ENCODE measurements at places on chromosomes 5 and 9. TPM values are rescaled to one million over a fixed set of nuclear protein-coding genes. Genes with fewer than 3 reads are reported as not detected.

Gene SHISAL2B
- not detected for total RNA-seq

Gene LRRC19
- not detected for total RNA-seq

Gene FSTL4
- total RNA-seq: 0.07 TPM

Gene SAXO1
- under 0.01 TPM for total RNA-seq

Gene RUSC2
- total RNA-seq: 31.5 TPM

Gene HEMGN
- total RNA-seq: not detected

Gene ZNF658
- 4.0 TPM for total RNA-seq

Gene EPB41L4A
- total RNA-seq: 7.3 TPM

Gene PCDHB10
- 0.79 TPM for total RNA-seq

Gene NCS1
- total RNA-seq: 91.2 TPM

Gene TLX3
- not detected for total RNA-seq

Gene IL5
- total RNA-seq: not detected

Gene HCN1
- total RNA-seq: 0.03 TPM

Gene LCP2
- not detected for total RNA-seq

Gene MAP1B
- total RNA-seq: 199 TPM

Gene PFN3
- total RNA-seq: not detected

Gene CATSPER3
- 0.10 TPM for total RNA-seq

Gene TNC
- total RNA-seq: 364 TPM

Gene PCDHGB6
- total RNA-seq: 4.8 TPM

Gene GMCL2
- not detected for total RNA-seq

Gene THBS4
- 2.1 TPM for total RNA-seq

Gene SLC9A3
- 0.86 TPM for total RNA-seq

Gene NTNG2
- 3.8 TPM for total RNA-seq

Gene PRR7
- total RNA-seq: 11.4 TPM

Gene SLC34A3
- not detected for total RNA-seq

Gene SPINK13
- total RNA-seq: not detected

Gene EGFLAM
- 2.9 TPM for total RNA-seq

Gene SPATA31D4
- not detected for total RNA-seq

Gene BAAT
- 0.07 TPM for total RNA-seq

Gene DELE1
- total RNA-seq: 45.5 TPM

Gene PCDHA9
- total RNA-seq: 0.07 TPM

Gene UAP1L1
- 38.3 TPM for total RNA-seq

Gene CCDC192
- total RNA-seq: not detected

Gene RLN2
- not detected for total RNA-seq

Gene PCDHGB3
- 8.1 TPM for total RNA-seq

Gene LCN9
- total RNA-seq: not detected

Gene RNF208
- 2.8 TPM for total RNA-seq

Gene LCN12
- 0.20 TPM for total RNA-seq

Gene GDNF
- total RNA-seq: 0.13 TPM

Gene PDE6A
- total RNA-seq: not detected

Gene GALNT12
- 8.7 TPM for total RNA-seq

Gene PCDHB14
- 2.1 TPM for total RNA-seq

Gene MORN5
- total RNA-seq: not detected
